ENCODE measurements at places on chromosomes 11 and 22.

GRCh38 chr11:15969281-15969680 is 387.1 kb downstream of the SOX6 start:
- peak; percentile 53 for DNase-seq

DNA sequence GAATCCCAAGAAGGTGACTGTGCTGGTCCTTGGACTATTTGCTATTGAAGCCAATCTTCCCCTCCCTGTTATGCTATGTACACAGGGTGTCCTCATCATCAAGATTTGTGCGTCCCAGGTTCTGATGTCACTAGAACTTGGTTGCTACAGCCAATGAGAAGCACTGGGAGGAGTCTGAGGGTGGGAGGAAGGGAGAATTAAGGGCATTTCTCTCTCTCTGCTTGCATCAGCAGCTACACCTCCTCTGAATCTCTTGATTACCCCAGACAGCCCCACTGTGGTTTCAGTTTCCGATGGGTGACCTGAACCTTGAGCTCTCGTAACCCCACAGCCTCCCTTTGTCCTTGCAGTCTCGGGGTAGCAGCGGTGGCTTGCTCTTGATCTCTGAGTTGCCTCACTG is 212.4 kb upstream of the SESN3 start:
- DNase-seq, result no peak

DNA sequence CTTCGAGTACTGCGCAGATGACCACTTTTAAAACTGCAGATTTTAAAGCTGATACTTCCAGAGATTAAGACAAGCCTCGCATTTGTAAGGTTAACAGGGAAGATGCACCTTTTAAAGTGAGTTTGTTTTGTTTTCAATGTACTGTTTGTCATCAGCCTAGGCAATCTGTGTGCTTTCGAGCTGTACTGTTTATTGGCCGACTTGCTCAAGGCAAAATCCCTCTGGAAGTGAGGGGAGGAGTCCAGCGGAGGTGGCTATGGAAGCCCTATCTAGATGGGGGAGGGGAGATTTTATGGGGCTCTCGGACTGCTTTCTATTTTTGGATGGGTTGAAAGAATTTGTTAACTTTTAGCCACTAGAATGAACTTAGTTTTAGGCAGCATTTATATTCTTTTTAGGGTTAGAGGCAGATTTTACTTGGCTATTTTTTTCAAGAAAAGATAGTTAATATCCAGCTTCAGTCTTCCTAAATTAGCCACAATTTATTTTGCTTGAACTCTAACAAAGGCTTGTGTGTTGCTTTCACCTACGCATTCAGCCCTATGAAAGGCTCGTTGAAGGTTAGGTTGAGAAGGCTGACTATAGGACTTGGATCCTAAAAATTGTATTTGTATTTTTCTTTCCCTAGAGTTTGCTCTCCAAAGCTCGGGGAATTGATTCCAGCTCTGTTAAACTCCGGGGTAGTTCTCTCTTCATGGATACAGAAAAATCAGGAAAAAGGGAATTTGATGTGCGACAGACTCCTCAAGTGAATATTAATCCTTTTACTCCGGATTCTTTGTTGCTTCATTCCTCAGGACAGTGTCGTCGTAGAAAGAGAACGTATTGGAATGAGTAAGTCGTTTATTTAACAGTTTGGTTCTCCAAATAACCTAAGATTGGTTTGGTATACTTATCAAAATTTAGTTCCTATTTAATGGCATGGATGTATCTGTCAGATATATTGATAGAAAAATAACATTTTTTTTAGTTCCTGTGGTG is 2.1 kb downstream of the WEE1 start:
- DNase-seq, result no peak

DNA sequence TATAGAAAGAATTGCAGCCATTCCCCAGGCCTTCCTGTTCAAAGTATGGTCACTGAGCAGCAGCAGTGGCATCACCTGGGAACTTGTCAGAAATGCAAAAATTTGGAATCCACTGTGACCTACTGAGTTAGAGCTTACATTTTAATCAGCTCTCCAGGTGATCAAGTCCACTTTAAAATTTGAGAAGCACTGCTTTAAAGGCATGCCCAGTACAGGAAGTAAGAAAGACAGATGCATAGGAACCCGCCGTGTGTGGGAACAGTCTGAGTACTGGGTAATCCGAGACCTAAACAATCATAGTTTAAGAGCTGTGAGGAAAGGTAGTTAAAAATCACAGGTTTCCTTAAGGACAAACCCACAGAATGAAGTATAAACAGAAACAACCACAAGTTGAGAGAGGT is 462.4 kb downstream of the RAB38 start:
- DNase-seq, result no peak
